ENCODE measurements at places on chromosomes 3 and 15.

GRCh38 chr3:65581313-65581712, 457.4 kb downstream of the MAGI1 start:
- DNase-seq = no peak

- no peak for DNase-seq
Measured at GRCh38 chr3:119433613-119434325, 29.6 kb downstream of the TMEM39A start.

DNA sequence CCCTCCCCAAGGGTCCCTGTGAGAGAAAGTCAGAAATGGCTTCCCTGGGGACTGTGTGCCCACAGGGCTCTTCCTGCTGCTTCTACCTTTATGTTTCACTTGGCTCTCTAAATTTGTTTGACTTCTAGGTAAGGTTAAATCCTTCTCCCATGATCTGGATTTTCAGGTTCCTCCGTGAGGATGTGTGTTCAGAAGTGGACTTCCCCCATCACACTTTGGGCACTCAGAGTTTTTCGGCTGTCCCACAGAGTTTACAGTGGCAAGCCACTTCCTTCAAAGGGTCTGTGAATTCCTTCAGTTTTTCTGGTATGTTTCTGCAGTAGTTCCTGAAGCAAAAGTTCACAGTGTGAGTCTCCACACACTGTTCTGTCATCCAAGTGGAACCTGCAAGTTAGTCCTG, 30.9 kb upstream of the RARB start:
- no peak for DNase-seq

- peak; percentile 49 for DNase-seq
Measured at GRCh38 chr3:87260270-87260669, 16.1 kb downstream of the POU1F1 start.

GRCh38 chr3:142863010-142863817, 25.7 kb downstream of the PCOLCE2 start:
- DNase-seq = no peak

DNA sequence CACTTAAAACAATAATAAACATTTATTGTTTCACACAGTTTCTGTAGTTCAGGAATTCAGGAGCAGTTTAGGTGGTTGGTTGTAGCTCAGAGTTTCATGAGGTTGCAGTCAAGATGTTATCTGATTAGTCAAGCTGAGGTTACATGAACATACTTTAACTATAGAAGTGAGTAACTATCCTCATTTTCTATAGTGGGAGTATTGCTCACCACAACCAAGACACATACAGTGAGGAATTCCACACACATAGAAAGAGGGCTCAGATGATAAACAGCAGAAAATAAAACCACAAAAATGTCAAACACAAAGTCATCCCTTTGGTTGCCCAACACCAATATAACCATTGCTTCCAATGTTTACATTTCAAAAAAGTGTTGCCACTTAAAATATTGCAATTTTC, 13.6 kb downstream of the SCN11A start:
- no peak for DNase-seq

GRCh38 chr15:99732751-99733267, 428 bp downstream of the LYSMD4 start:
- no peak for DNase-seq

DNA sequence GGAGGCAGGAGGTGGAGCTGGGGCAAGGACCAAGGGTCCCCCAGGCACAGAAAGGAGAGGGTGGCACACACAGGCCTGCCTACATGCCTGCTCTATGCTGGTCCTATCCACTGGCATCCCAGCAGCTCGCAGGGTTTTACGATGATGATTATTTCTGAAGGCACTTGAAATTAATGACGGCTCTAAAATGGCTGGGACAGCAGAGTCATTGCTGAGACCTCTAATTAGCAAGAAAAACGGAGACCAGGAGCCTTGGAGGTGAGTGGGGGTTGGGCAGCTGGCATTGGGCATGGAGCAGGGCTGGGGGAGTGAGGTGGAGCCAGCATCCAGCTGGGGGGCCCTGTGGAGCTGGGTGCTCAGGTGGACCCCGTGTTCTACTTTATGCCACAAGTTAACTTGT, 3.5 kb upstream of the LINGO1 start:
- DNase-seq = no peak

GRCh38 chr3:122745369-122746021, 48.1 kb downstream of the HSPBAP1 start:
- no peak for DNase-seq

DNA sequence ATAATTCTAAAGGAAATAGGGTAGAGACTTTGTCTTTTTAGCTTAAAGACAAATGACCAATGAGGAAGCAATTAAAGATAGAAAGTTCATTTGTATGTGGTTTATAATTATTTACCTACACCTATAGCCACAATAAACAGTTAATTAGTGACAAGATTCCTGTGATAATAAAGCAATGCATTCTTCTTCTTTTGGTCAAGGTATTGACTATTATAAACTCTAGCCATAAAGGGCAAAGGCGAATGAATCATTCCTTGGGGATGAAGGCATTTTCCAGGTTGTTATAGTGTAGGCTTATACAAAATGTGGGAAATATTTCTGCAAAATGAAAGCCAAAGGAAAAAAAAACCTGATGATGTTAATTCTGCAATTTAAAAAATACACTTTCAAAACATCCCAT, 115.4 kb downstream of the PLD1 start:
- DNase-seq = no peak

- DNase-seq = no peak
Measured at GRCh38 chr15:62605282-62605681, 437.3 kb upstream of the TPM1 start.

All from bone marrow (tissue), 2 donors.